Effector memory CD4-positive, alpha-beta T cell (primary cell): ENCODE measurements at places on chromosomes 4 and X.

DNA sequence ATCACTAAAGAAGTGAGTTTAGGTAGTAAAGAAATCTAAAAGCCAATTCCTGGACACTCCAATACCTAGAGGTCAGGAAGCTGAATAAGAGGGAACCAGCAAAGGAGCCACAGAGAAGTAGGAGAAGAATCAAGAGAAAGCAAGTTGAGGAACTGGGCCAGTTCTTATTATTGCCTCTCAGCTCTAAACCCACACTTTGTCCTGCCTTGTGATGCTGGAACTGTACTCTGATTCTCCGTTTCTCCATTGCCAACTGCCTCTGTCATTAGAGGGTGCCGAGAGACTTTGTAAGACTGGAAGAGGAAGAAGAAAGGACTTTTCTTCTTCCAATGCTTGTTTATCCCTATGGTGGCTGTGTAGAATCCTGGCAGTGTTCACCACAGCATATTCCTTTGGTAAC, 38.6 kb downstream of the NSUN7 start:
- DNase-seq = no peak
- H3K4me3 ChIP-seq = no peak overlapping the region
- no peak overlapping the region for H3K27ac ChIP-seq
- no peaks in the 10 kb centered on the region for H3K27me3 ChIP-seq

DNA sequence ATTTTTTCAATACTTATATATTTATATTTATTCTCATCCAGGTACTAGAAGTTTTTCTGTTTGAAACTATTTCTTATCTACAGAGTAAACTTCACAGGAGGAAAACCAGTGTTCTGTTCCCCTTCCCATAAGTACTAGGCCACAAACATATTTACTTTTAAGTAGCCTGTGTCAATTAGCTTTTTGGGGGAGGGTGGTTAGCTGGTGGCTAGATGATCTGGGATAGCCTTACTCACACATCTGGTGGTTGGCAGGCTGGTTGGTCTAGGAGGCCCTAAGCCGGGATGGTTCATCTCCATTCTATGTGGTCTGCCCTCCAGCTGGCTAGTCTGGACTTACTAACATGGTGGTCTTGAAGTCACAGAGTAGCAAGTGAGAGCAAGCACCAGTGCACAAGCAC, 6.2 kb downstream of the JADE3 start:
- peaks cover 5% of the 10 kb centered on the region for H3K4me1 ChIP-seq
- no peak for DNase-seq
- H3K27me3 ChIP-seq = peaks cover 5% of the 10 kb centered on the region
- H3K36me3 ChIP-seq = no peaks in the 10 kb centered on the region
- H3K27ac ChIP-seq = no peak overlapping the region
- no peak overlapping the region for H3K4me3 ChIP-seq

DNA sequence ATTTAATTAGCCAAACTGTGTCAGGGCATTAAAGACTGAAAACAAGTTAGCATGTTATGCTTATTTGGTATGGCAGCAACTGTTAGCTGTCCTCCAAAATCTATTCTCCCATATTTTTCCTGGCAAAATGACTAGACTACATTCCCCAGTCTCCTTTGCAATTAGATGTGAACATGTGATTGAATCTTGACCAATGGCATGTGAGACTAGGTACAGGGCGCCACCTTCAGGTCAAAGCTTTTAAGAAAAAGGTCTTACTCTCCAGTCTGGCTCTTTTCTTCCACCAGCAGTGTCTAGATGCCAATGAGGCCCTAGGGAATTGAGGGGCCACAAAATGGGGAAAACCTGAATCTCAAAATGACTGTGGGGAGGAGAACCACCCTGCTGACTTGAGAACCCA, 408.2 kb downstream of the SMARCA1 start:
- H3K27me3 ChIP-seq = no peaks in the 10 kb centered on the region
- H3K36me3 ChIP-seq = no peaks in the 10 kb centered on the region
- no peak overlapping the region for H3K4me3 ChIP-seq

DNA sequence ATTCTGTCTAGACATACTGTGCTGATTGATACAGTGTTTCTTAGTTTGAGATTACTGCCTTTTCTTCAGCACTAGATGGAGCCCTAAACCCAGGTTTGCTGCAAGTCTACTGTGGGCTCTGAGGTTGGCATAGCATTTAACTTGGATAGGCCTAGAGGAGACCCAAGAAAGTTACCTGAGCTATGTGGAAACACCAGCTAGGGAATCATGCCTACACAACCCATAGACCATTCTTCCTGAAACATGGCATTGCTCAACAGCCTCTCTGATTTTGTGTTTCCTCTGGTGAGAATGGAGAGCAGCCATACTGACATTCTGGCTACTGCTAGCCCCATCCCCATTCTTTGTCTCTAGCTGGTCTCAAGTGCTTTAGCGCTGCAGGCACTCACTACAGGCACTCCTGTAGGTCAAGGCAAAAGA, 287.7 kb upstream of the PCDH18 start:
- H3K4me3 ChIP-seq = no peak overlapping the region
- no peaks in the 10 kb centered on the region for H3K4me1 ChIP-seq
- no peak overlapping the region for H3K27ac ChIP-seq
- H3K27me3 ChIP-seq = no peaks in the 10 kb centered on the region
- DNase-seq = no peak

GRCh38 chrX:36961590-36961989, 46.6 kb upstream of the FAM47C start:
- no peaks in the 10 kb centered on the region for H3K27me3 ChIP-seq
- H3K4me3 ChIP-seq = no peak overlapping the region
- no peaks in the 10 kb centered on the region for H3K36me3 ChIP-seq
- no peak overlapping the region for H3K27ac ChIP-seq
- no peaks in the 10 kb centered on the region for H3K4me1 ChIP-seq
- DNase-seq = no peak

GRCh38 chr4:41448934-41449333, 89.0 kb upstream of the LIMCH1 start:
- H3K27ac ChIP-seq = no peak overlapping the region
- H3K36me3 ChIP-seq = no peaks in the 10 kb centered on the region

GRCh38 chr4:11485926-11486325, 57.2 kb upstream of the HS3ST1 start:
- peaks cover 3% of the 10 kb centered on the region for H3K4me1 ChIP-seq
- H3K4me3 ChIP-seq = no peak overlapping the region
- DNase-seq = no peak
- H3K27me3 ChIP-seq = no peaks in the 10 kb centered on the region
- H3K36me3 ChIP-seq = no peaks in the 10 kb centered on the region
- no peak overlapping the region for H3K27ac ChIP-seq
